Retinal pigment epithelial cell (primary cell): ENCODE measurements at places on chromosomes 12 and 14.

DNA sequence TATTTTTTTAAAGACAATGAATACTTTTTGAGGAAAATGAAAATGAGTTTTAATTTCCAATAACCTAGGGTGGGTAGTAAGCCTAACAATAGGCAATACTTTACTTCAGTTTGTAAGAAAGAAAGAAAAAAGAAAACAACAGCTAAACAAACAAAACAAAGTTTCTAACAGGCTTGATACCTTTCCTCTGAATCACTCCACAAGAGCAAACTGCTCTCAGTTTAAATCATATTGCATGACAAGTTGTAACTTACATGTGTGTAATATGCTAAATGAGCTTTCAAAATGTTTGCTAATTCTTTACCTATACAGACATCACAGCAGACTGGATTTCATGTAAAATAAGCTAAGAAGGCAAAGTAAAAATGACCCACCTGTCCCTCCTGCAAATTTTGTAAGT, 6.7 kb upstream of the LMO3 start:
- DNase-seq: no peak

- no peak for DNase-seq
Measured at GRCh38 chr12:49750027-49750995, 9.0 kb downstream of the TMBIM6 start.

GRCh38 chr14:55470025-55470424, 29.6 kb upstream of the TBPL2 start:
- DNase-seq: no peak

- no peak for DNase-seq
Measured at GRCh38 chr12:20800160-20800559, 10.3 kb upstream of the SLCO1B3 start.

- DNase-seq: no peak
Measured at GRCh38 chr12:132858718-132859266, 28.6 kb downstream of the CHFR start.

DNA sequence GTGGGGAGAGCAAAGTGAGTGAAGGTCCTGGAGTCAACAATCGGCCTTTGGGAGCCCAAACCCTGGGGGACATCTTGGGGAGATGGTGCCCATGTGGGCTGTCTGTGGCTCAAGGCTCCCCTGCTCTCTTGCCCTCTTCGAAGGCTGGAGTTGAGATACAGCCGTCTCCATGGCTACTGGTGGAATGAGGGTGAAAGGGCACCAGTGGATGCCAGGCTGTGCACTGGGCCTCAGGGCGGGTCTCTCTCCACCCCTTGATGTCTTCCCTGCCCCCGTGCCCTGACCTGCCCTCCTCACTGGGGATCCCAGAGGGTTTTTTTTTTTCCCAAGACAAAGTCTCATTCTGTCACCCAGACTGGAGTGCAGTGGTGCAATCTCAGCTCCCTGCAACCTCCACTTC, 2.0 kb upstream of the ANKRD9 start:
- DNase-seq: no peak

- DNase-seq: no peak
Measured at GRCh38 chr12:49487605-49488004, 51.2 kb upstream of the KCNH3 start.

- no peak for DNase-seq
Measured at GRCh38 chr12:46459111-46459510, 86.5 kb upstream of the SLC38A2 start.
